Astrocyte of the cerebellum (primary cell): ENCODE measurements at places on chromosomes 2 and 18.

- no peak for DNase-seq
Observed at GRCh38 chr2:232970051-232970450, 43.0 kb downstream of the NGEF start.

DNA sequence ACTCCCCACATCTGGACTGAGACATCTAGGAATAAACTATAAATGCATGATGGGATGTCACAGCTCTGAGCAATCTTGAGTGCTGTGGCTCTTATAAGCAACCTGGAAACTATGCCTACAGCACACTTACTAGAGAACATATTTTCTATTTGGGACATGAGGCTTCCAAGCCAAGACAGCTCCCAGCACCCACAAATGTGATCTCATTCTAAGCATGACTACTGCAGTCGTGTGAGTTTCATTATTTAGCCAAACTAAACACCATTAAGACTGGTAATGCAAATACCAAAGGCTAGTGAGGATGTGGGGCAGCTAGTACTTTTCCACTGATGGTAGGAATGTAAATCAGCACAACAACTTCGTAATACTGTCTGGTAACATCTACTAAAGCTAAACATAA lies 72.5 kb downstream of the RTTN start:
- peak; percentile 84 for DNase-seq

DNA sequence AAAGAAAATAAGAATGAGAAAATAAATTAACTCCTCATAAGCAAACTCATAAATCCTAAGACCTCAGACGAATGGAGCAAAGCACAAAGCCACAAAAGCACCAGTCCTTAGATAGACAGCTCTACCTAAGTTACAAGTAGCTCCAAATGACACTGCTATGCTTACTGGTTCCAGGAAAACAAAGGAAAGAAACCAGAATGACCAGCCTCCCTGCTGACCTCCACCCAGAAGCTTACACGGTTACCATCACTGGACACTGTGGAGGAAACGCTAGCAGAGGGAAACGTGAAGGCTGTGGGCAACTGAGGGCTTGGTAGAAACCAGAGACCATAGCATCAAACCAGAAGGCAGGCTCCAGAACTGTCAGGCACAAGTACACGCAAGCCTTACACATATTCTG lies 67.8 kb downstream of the STK39 start:
- no peak for DNase-seq

DNA sequence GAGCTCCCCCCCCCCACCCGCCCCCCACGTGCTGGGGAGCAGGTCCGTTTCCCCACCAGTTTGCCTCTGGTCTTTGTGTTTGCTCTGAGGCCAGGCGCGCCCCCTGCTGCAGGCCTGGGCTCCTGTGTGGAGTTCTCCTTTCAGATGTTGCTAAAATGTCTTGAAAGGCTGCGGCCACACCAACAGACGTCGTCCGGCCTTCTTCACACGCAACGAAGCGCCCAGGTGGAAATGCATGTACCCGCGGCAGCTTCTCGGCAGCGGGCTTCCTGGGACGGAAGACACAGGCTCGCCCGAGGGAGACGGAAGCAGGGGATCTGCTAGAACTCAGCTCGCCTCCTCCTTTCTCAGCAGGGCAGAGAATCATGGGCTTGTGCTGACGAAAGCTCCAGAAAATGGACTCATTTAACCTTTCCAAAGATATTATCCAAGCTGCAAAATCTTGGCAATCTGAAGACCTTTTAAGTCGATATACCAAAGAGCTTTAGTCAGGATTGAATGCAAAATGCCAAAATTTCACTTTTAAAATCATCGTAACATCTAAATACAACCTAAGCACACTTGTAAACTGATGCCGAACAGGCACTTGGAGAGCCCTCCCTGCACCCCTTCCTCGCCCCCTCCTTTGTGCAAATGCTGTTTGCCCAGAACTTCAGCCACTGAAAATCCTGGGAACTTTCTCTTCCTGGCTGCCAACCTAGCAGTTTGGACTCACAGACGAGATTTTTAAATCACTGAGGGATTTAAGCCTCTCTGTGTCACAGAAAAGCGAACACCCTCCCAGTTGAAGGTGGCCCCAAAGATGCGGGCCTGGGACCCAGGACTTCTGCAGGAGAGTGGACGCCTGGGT lies 125.5 kb upstream of the ZNF516 start:
- DNase-seq = no peak

DNA sequence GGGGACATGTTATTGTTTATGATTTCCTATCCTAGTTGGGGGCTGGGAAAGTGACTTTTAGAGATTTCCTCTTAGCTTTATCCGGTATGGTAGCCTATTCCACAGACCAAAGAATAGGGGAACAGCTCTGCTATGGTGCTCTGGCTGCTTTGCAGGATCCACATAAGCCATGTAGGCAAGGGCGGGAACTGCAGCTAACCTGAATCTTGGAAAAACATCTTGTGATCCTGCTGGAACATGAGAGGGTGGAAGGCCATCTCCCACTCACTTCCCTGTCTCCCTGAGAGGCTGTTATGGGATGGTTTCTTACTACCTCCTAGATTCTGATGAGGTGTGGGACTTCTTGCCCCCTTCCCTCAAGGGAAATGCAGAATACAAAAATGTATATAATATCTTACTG lies 2.0 kb upstream of the DARS1 start:
- DNase-seq = no peak

- DNase-seq = no peak
Observed at GRCh38 chr2:26478366-26478765, 442 bp upstream of the OTOF start.
